ENCODE measurements at places on chromosomes 12 and 14.
A peak's percentile ranks its signal among the peaks of the same experiment; 100 is the strongest.

- DNase-seq = no peak
Observed at GRCh38 chr12:127284021-127284420, 982.9 kb upstream of the TMEM132C start.

- peak; percentile 97 for DNase-seq
Observed at GRCh38 chr12:95003213-95003920, at the start of gene NDUFA12. NDUFA12 (minus strand) TSS chr12:95003697; CDS start chr12:95003680, 17 bp downstream.

GRCh38 chr12:90970471-90970870 lies 15.5 kb upstream of the CCER1 start:
- DNase-seq = no peak

GRCh38 chr12:70815056-70815455 lies 105.5 kb downstream of the PTPRR start:
- DNase-seq = no peak

DNA sequence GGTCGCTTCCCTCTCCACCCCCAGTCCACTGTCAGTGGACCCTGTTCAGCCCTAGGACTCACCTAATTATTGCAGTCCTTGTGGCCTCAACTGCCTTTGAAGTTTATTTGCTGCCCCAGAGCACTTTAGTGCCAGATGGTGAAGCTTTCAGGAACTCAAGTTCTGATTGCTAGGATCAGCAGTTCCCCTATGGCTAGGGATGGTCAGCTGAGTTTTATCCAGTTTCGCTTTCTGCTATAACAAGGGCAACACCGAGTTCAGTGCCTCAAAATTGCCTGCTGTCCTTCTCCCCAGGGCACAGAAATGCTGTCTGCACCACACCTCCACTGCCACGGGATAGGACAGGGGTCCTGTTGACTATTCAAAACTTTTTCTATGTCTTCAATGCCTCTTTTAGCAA lies 295.0 kb downstream of the GPHN start:
- no peak for DNase-seq

GRCh38 chr12:42704340-42704739 lies 114.8 kb upstream of the PRICKLE1 start:
- DNase-seq = no peak

DNA sequence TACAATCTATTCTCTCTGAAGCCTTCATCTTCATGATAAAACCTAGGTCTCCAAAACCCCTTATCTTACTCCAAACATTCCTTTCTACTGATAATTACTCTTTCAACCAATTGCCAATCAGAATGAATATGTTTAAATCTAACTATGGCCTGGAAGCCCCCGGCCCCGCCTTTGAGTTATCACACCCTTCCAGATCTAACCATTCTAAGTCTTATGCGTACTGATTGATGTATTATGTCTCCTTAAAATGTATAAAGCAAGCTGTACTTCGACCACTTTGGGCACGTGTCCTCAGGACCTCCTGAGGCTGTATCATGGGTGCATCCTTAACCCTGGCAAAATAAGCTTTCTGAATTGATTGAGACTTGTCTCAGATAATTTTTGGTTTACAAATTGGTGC lies 14.4 kb downstream of the PABPN1 start:
- DNase-seq = no peak

GRCh38 chr12:82972624-82973023 lies 285.9 kb downstream of the TMTC2 start:
- no peak for DNase-seq

DNA sequence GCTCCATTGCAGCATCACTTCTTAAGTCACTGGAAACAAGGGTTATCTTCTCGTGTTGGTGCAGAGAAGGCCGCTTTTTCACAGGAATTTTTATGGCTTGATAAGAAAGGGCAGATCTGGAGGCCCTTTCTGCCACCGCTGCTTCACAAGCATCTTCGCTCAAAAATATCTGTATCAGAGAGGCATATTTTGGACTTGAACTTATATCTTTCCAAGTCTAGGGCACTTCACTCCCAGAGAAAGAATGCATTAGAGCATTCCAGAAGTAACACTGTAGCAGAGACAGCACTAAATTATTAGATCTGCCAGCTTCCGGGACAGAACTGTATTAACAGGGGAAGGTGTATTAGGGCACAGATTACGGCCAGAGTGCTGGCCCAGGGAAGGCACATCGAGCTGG lies 151.7 kb upstream of the AMIGO2 start:
- no peak for DNase-seq

DNA sequence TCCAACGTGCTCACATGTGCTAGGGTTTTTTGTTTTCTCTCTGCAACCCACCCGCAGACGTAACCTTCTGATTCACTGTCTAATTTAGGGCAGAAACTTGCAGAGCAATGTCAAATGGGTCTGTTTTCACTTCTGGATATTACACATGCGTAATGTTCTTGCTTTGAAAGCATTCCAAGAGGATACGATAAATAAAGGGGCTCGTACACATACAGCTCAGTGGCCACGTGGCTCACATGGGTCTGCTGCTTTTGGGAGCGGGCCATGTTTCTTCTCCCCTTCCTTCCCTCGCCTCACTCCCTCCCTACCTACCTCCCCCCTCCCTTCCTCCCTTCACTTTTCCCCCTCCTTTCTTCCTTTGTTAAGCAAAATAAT lies 23.4 kb downstream of the CACNA1C start:
- no peak for DNase-seq

- no peak for DNase-seq
Observed at GRCh38 chr14:62313212-62313611, 551.0 kb downstream of the SNAPC1 start.

- DNase-seq = no peak
Observed at GRCh38 chr12:49948866-49949845, 1.4 kb upstream of the AQP2 start.

GRCh38 chr12:24899503-24900075 lies 49.3 kb downstream of the BCAT1 start:
- DNase-seq = no peak

DNA sequence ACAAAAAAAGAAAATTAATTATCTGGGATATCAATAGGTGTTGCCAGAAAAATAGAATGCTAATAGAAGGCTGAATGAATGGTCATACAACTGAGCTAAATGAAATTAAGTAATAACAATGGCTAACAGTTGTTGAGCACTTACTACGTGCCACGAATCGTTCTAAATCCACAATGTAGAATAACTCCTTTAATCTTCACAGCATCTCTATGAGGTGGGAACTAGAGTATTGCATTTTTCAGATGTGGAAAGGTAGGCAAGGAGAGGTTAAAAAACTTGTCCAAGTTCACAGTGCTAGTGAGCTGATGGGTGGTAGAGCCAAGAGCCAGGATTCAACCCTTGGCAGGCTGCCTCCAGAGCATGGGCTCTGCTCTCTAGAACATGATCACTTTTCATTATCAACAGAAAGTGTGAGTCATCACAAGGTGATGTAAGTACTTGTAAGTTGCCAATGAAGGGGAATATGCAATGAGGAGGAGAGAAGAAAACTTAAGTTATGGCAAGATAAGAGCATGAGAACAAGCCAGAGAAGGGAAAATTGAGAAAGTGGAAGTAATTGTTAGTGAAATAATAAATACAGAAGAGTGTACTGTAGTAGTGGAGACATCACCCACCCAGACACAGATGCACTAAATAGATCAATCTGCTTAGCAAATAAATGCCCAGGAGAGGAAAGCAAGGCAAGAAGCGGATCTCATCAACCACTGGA lies 122.1 kb downstream of the PRKD1 start:
- DNase-seq = no peak

All from mucosa of descending colon (tissue), 3 donors.